Right hindlimb (tissue), 1 donor: ENCODE measurements at places on chromosomes 11 and 22.
A peak's percentile ranks its signal among the peaks of the same experiment; 100 is the strongest.

DNA sequence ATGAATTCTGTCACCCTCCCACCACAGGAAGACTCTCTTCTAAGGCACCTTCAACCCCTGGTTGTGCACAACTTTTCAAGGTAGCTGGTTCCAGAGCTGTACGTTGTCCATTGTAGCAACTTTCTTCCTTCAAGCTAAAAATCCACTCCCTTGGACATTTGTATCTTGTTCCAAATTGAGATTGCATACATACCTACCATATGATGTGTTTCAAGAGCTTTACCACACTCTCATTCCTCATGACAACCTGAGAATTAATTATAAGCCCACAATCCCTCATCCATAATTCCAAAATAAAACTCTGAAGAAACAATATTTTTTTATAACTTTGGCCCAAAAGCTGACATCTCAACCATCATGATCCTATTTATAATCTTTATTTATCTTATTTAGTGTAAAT lies 3.0 kb downstream of the OR52W1 start:
- DNase-seq, result no peak

- no peak for DNase-seq
Observed at GRCh38 chr11:43868852-43869567, 11.6 kb upstream of the ALKBH3 start.

DNA sequence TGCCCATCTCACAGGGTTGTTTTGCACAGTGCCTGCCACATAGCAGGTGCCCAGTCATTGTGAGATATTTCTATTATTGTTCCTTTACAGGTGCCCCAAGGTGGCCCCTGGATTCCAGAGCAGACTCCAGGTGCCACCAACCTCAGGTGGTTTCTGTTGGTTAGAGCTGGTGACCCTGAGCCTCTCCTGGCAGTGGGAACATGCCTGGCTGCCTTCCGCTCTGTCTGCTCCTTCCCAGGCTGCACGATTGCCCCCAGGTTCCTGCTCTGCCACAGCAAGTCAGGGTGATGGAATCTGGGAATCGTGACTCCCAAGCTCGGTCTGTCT lies 12.6 kb upstream of the OMP start:
- no peak for DNase-seq

DNA sequence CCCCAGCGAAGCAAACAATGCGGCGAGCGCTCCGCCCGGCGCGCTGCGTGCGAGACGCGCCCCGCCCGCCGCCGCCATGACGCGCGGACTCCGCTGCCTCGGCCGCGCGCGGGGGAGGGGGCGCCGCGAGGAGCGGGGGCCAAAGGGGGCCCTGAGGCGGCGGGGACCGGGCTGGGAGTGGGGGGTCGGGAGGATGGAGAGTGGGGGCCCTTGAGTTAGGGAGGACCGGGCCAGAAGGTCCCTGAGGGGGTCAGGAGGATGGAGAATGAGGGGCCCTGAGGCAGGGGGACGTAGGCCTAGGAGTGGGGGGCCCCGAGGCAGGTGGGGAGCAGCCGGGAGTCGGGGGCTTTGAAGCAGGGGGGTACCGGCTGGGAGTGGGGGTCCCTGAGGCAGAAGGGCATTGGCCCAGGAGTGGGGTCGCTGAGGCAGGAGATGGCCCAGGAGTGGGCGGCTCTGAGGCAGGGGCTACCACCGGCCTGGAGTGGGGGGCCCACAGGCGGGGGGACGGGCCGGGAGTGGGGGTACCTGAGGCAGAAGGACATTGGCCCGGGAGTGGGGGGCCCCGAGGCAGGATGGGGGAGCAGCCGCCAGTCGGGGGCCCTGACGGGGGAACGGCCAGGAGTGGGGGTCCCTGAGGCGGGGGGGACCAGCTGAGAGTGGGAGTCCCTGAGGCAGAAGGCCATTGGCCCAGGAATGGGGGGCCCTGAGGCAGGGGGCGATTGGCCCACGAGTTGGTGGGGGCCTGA lies at the start of gene BRD1:
Gene BRD1 (minus strand): TSS at position 21 of the 746 bp plus-strand sequence. CDS start 3,556 bp downstream, outside the sequence.
- DNase-seq, result peak; percentile 72

- no peak for DNase-seq
Observed at GRCh38 chr11:86503131-86503530, 128.4 kb downstream of the CCDC81 start.

- no peak for DNase-seq
Observed at GRCh38 chr11:13328286-13328685, 50.7 kb downstream of the BMAL1 start.

- DNase-seq, result no peak
Observed at GRCh38 chr11:109018639-109019038, 353.8 kb downstream of the DDX10 start.

DNA sequence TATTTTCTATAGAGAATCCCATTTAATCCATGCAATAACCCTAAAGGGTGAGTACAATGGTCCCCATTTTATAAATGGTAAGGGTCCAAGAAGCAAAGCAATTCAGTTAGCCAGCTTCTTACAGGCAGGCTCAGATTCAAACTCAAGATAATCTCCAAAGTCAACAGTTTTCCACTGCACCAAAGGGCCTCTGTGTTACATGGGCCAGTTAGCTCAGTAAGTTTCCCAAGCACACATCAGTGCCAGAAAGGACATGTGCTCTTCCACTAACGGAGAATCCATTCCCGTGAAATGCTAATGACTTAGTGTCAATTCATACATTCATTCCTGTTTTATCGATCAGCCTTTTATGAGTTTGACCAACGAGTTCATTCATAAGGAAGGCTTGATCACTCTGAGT lies 11.0 kb downstream of the SLC43A1 start:
- no peak for DNase-seq

DNA sequence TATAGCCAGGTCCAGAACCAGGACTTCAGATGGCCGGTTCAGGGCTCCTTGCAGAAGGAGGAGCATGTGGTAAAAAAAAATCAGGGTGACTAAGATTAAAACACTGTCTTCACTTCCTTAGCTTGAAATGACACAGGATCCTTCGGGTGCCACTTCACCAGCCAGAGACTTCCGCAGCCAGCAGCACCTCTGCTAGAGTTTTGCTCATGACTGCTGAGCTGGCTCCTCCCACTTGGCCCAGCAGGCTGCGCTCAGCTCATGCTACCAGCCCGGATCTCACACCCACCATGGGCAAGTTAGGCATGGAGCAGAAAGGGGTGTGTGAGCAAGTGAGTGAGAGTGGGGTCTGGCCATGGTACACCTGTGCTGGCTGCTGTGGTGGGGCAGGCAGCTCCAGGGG lies 6.6 kb upstream of the MS4A18 start:
- DNase-seq, result no peak

DNA sequence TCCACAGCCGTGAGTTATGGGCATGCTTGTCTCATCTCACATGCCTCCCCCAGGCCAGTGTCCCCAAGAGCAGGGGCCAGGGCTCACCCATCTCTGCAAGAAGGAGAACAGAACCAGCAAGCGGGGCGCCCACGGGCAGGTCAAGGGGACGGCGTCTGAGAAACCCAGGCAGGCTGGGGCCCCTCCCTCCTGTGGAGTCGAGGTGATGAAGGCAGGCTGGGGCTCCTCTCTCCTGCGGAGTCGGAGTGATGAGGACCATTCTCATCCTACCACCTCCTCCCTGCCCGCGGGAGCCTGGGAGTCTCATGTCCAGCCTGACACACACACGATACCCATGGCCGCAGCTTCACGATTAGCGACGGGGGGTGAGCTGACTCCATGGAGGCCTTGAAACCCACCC lies 141.9 kb downstream of the CTTN start:
- DNase-seq, result no peak

DNA sequence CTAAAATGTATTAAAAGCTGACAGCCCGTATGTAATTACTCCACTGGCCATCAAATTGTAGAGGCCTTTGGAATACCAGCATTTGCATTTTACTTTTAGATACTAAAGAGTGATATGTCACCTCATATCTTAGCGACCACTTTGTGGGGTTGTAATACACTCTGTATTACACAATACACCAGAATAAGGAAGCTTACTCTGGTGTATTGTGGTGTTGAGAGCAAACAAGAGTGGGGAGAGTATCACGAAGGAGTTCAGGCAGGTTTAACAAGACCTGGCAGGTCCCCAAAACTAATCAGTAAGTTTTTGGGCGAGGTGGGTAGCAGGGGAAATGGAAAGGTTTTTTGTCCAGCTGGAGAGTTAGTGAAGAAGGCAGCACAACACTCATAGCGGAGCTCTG lies 3.2 kb downstream of the NUP50 start:
- DNase-seq, result no peak

DNA sequence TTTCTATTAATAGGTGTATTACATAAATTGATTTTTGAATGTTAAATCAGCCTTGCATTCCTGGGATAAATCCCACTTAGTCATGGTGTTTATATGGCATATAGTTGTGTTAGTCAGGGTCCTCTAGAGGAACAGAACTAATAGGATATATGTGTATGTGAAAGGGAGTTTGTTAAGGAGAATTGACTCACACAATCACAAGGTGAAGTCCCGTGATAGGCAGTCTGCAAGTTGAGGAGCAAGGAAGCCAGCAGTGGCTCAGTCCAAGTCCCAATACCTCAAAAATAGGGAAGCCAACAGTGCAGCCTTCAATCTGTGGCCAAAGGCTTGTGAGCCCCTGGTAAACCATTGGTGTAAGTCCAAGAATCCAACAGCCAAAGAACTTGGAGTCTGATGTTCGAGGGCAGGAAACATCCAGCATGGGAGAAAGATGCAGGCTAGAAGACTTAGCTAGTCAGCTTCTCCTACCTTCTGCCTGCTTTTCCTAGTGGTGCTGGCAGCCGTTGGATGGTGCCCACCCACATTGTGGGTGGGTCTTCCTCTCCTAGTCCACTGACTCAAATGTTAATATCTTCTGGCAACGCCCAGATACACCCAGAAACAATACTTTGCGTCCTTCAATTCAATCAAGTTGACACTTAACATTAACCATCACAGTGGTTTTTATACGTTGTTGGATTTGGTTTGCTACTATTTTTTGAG lies 12.9 kb downstream of the SFI1 start:
- no peak for DNase-seq

DNA sequence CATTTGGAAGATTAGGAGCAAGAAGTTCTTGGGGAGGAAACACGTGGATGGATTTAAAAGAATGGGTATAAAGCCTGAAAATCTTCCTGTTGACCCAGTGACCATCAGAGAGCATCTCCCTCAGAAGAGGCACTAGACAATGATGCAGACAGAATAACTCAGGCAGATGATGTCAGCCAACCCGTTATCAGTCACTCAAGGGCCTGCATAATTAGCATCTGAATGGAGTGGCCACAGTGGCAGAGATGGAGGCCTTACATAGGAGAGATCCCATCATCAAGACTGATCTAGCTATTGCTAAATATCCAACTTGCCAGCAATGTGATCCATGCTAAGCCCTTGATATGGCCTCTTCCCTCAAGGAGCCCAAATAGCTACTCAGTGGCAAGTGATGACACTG lies 70.7 kb upstream of the CD82 start:
- DNase-seq, result no peak

GRCh38 chr11:23590596-23591308 lies 730.5 kb upstream of the CCDC179 start:
- no peak for DNase-seq

- DNase-seq, result no peak
Observed at GRCh38 chr11:45647786-45648185, 17.6 kb downstream of the CHST1 start.

- no peak for DNase-seq
Observed at GRCh38 chr11:127037596-127037995, 37.0 kb upstream of the KIRREL3 start.

DNA sequence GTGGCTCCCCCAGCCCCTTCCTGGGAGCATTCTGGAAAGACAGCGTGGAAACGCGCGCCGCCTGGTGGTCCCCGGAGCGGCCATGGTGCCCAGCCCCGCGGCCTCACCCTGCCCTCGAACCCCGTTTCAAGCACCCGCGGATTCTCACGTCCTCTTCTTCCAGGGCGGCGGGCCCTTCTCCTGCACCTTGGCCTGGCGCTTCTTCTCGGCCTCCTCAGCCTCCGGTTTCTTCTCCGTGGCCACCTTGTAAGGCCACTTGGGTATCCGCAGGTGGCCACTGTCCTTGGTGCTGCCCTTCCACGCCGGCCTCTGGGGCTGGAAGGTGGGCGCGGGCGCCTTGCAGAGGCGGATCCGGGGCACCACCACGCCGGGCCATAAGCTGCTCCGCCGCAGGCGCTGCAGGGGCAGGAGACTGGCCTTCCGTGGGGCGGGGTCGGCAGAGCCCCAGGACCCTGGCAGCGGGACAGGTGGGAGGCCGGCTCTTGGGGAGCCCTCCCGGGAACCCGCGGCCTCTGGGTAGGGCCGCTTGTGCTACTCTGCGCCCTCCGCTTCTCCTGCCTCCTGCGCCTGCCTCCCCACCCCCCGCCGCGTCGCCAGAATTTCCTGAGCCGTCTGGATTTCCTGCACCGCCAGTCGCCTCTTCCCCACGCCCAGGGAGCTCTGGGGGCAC lies 83.4 kb downstream of the TRIM51G start:
- DNase-seq, result no peak

DNA sequence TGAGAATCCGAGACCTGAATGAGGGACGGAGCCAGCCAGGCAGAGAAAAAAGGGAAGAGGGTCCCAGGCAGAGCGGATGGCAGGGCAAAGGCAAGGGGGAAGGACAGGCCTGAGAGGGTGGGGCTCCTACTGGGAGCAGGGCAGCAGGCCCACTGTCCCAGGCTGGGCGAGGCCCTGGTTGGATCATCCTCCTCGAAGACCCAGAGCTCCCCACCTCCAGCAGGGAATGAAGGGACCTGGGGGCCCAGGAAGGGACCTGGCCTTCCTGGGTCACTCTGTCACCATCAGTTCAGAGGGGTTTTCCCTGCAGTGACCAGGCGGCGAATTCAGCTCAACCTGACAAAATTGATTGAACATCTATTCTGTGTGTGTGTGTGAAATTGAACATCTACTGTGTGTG lies 4.0 kb downstream of the CD5 start:
- DNase-seq, result no peak

DNA sequence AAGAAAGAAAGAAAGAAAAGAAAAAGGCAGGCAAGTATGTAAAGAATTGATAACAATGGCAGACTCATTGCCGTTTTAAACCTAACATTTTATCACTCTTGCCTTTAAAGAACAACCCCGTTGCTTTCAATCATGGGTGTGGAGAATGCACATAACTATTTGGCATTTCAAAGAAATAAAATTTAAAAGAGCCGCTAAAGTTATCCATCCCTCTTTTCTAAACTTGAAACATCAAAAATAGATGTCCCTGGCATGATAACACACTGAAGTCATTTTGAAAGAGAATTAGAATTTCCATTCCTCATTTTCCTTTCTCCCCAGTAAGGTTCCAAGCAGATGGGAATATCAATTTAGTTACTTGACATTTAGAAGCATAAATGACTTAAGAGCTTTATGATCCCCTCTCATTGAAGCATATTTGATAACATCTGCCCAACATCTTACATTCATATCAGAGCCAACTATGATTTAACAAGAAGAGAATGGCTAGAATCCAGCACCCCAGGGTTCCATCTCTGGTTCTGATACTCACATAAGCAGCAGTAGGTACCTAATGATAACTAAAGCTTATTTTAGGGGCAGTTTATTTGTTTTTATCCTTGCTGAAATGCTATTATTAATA lies 529.6 kb upstream of the LRRC4C start:
- DNase-seq, result no peak
